ENCODE measurements at places on chromosomes 7 and 10.

GRCh38 chr10:77082601-77083252, 554.9 kb downstream of the KCNMA1 start:
- DNase-seq, result no peak

DNA sequence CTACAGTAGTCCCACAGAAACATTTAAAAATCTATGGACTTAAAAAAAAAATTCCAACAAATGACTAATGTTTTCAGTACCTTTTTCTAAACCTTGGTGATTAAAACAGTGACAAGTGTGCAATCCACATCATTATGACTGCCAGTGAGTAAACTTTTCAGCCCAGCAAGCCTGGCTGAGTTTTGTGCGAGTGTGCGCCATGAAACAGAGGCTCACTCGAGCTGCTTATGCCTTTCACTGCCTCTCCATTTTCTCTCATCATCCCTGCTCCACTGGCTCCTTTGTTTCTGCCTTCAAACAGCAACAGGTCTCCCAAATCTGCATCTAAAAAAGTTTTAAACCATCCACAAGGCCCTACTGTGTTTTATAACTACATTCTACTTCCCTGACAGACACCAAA, 105.8 kb downstream of the USP6NL start:
- DNase-seq, result no peak

GRCh38 chr10:70956029-70956759, 67.8 kb upstream of the PCBD1 start:
- no peak for DNase-seq

DNA sequence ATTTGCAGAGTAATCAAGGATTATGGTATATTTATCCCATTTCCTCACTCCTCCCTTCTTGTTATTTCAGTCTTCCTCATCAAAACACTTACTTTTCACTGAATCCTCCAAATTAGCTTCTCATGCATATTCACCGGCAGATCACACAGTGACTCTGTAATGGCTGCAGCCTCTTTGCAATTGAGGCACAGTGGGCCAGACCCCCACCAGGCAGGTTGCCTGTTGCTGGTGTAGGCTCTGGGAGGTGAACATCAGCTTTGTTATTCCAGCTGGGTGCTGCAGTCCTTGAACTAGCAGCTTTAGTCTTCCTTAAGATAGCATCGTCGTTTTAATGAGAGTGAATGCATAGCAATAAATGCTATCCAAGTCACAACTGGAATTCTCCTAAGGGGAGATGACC, 449.3 kb downstream of the CNTNAP2 start:
- DNase-seq, result no peak

GRCh38 chr7:74061840-74062539, 21.6 kb upstream of the LIMK1 start:
- peak; percentile 58 for DNase-seq

DNA sequence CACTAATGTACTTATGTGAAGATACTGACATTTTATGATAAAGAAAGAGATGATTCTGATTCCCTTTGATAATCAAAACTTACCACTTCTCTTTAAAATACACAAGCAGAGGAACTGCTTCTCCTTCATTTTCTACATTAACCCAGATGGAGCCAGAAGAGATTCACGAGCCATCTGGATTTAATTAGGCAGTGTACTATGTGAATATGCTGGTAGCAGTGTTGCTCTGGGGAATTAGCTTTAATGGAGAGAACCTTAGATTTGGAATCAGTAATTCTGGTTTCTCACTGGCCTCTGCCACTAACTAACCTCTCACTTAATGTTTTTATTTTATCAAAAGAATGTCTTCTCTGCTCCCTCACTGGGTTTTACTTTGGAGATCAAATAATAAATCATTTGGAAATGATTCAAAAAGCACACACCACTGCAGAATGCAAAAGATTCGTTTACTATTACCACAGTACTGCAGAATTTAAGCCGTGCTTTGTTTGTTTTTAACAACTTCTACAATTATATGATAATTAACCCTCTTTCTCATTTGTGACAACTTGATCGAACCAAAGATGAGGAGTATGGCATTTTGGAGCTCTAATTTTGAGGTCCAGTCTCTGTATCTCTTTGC, 77.5 kb upstream of the PHYHIPL start:
- DNase-seq, result no peak

DNA sequence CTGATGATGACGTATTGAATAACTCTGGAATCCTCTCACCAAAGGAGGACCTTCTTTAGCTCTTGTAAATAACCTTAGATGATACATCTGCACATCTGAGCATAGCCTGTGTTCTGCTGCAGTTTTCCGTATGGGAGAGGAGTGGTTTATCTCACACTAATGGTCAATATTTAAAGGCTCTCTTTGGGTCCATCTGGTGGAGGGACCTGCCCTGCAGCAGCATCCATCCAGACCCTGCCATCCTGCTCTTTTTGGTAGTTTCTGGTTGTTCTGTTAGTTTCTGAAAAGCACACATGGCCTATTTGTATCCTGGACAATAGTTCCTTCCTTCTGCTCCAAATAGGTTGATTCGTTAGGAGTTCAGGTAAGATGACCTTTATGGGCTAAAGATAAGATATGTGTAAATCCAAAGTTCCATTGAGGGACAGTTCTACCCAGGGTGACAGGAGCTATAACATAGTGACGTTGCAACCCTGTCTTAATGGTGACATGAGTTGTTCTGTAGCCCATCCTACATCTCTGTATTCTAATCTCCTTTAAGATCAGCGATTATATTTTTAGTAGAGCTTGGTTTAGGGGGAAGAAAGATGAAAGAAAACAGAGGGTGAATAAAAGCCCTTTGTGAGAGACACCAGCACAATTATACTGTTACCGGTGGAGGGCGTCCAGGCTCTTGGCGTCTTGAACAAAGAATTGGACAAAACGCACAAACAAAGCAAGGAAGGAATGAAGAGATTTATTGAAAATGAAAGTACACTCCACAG, 60.0 kb upstream of the KLF14 start:
- no peak for DNase-seq

GRCh38 chr7:4738711-4739527, 36.5 kb upstream of the AP5Z1 start:
- DNase-seq, result no peak

DNA sequence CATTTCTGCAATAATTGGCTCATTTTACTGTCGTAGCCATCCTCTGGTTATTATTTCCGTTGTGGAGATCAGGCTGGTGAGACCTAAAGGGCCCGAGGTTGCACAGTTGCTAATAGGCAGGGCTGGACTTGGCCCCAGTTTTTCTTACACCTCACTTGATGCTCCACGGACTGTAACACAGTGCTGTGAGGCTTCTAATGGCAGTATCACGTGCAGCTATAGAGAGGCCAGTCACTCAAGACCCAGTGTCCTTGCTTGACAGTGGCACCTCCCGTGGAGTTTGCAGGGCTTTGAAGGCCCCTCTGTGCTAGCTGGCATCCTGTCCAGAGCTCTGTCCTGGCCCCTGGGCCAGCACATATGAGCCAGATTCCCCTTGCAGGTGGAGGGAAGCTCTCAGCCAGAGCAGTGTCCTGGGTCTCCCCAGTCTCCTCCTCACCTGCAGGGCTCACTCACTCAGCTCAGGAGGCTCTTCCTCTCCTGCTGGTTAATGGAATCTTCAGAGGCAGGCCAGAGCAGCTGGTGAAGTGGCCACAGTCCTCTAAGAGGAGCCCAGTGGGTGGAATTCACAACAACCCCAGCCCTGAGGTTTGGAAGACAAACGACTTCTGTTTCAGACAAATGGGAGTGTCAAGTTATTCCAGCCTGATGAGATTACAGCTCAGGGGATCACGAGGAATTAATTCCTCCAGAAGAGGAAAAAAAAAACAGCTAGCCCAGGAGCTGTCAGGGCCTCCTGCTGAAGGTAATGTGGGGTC, 114.2 kb upstream of the FAM180A start:
- DNase-seq, result no peak

- no peak for DNase-seq
Measured at GRCh38 chr7:138144958-138145357, 68.7 kb downstream of the AKR1D1 start.

- DNase-seq, result no peak
Measured at GRCh38 chr7:78184299-78184698, 385.7 kb downstream of the PHTF2 start.

DNA sequence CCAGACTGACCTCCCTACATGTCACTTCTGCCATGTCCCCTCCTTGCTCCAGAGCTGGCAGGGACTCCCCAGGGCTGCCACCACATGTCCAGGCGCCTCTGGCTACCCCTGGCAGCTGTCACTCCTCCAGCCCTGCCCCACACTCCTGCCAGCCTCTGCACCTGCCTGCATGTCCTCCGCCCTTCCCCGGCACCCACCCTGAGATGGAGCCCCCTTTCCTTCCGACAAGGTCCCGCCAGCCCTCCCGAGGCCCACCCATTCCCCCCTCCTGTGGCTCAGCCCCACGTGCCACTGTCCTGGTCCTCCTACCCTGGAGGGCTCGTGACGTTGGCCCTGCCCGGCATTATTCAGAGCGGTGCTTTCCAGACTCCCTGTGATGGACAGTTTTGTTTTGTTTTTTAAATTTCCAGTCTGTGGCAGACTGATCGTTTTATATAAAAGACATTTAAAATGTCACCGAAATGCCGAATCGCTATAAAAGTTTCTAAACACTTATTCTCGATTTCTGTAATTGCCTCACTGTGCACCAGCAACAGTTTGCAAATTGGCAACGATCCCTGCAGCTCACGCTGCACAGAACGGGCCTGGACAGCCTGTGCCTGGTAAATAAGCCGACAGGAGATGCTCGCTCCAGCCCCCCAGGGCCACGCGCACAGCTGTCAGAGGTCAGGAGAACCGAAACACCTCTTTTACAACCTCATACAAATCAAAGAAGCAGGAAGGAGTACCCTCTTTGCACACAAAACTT, 111.1 kb upstream of the SH2B2 start:
- DNase-seq, result no peak

GRCh38 chr10:111824128-111824527, 359.4 kb downstream of the GPAM start:
- no peak for DNase-seq

DNA sequence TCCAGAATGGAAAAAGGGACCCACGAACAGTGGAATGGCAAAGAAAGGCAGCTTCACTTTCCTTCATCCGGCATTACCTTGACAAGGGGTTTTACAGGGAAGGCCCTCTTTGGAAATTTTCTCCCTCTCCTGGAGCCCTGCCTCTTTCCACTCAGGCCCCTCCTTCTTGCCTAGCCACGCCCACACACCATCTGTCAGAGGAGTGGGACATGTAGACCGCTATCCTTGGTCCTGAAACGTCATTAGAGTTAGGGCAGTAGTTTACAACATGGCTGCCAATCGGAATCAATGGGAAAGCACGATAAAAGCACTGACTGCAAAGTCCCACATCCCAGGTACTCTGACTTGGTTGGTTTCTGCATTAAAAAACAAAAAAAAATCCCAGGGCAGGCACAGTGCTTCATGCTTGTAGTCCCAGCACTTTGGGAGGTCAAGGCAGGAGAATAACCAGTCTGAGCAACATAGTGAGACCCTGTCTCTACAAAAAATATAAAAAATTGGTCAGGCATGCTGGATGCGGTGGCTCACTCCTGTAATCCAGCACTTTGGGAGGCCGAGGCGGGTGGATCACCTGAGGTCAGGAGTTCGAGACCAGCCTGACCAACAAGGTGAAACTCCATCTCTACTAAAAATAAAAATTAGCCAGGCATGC, 96.4 kb downstream of the MARCHF5 start:
- no peak for DNase-seq

- DNase-seq, result no peak
Measured at GRCh38 chr10:95475003-95475383, 86.2 kb downstream of the SORBS1 start.

- no peak for DNase-seq
Measured at GRCh38 chr7:128053023-128053422, 21.8 kb upstream of the LRRC4 start.
